Ovary (tissue), 10 donors: ENCODE measurements at places on chromosomes 12 and 14.

- DNase-seq, result no peak
These were observed 489.8 kb downstream of the DIO2 start for GRCh38 chr14:79721399-79722084.

GRCh38 chr14:26206640-26207039, 391.2 kb downstream of the NOVA1 start:
- no peak for DNase-seq

- DNase-seq, result no peak
These were observed 172.8 kb upstream of the DYRK2 start for GRCh38 chr12:67475725-67476124.

- DNase-seq, result no peak
These were observed 15.7 kb downstream of the ABHD4 start for GRCh38 chr14:22613736-22614239.

DNA sequence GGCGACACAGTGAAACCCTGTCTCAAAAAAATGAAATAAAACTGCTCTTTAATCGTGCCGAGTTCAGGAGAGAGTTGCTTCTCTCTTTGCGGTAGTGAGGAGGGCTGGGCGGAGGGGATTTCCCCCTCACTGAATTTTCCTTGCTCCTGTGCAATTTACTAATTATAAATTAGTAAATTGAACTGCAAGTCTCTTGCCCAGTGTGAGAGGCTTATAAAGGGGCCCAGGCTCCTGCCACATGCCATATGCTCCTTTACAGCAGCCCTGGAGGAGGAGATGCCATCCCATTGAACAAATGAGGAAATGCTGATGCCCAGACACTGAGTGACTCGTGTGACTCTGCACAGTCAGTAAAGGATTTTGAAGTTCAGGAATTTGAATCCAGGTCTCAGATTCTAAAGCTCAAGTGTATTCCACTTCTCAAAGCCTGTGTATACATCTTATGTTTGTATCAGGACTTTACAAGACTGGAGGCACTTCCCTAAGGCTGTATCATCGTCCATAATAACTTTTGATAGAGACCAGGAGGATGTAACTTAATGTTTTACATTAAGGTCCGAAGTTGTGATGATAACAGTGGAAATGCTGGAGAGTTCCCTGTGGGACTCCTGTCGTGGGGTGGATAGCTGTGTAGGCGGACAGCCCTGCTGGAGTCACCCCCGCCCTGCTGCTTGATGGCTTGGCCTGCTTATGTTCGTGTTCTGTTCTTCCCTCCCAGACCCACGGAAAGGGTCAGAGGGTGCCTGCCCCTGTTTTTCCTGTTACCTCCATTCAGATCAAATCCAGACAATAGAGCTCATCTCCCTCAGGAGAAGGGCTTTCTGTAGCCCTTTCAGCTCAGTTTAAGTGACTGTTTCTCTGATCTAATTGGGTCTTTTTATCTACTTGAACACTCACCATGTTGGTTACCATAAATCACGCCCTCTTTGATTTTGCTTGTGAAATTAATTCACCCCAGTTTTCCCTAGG, 13.9 kb downstream of the PELI2 start:
- no peak for DNase-seq

DNA sequence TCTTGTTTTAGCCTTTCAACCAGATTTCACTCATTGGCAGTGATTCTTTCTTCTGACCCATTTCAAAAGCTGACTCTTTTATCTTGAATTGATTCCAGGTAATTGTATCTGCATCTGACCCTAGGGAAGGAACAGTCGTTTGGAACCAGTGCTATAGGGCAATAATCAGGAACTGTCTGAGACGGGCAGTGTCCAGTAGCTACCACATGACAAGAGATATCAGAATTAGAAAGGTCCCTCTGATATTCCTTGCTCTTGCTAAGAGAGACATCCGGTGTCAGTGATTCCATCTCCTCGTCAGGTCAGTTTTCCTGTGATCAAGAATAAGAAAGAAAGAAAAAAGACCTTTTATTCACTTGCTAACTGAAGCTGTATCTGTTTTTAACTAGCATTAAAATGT, 47.8 kb upstream of the PDE3A start:
- no peak for DNase-seq

GRCh38 chr14:80850197-80850814, 91.2 kb downstream of the CEP128 start:
- no peak for DNase-seq

DNA sequence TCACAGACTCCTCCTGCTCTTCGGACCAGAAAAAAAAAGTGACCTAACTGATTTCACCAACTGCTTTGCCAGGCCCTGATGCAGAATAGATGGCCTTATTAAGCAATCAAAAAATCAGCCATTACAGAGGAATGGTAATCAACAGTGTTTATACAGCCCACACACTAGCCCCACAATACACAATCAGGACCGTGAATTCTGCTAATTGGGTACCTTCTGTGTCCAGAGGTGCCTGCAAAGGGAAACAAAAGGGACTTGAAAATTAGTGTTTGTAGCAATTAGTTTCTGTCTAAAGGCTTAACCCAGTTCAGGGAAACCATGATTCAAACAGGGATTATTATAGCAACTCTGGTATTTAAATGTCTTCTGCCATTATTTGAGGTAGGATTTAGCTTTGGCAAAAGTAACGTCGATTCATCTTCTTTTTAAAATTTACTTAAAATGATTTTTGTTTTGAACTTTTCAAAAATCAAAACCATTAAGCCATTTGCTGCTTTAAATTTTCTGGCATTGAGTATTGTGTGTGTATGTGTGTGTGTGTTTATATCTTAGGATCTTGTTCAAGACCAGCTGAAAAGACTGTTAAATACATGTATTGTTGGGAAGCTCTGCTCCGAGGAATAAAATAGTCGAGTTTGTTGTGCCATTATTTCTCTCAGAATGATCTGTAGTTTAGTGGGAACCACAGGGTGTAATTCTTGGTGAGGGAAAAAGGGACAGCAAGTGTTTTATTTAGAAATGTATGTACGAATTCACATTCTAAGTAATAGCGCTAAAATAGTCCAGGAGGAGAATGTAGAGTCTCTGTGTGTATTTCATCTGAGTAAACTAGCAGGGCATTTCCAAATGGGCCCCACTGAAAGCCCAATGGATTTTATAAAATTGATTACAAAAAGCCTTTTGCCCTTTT, 156.1 kb downstream of the PTCSC3 start:
- DNase-seq, result no peak

- no peak for DNase-seq
These were observed 22.8 kb downstream of the PPP1R36 start for GRCh38 chr14:64572386-64573104.

GRCh38 chr14:106681568-106681967, 1155.2 kb downstream of the TMEM121 start:
- DNase-seq, result no peak

GRCh38 chr14:61037215-61037614, 56.2 kb downstream of the SLC38A6 start:
- DNase-seq, result no peak

DNA sequence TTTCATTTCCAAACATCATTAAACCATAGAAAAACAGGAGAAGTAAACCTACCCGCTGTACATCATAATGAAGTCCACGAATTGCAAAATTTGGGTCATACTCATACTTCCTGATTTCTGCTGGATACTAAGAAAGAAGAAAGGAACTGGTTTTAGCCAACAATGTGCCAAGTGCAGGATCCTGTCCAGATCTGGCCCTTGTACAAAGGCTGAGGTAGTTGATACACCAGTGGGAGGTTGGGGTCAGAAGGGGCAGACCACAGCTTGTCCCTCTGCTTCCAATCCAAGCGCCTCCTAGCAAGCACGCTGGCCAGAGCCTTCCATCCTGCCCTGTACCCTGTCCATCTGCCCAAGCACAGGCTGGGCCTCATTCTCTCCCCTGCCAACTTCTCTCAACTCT, 34.2 kb downstream of the NT5DC3 start:
- no peak for DNase-seq

DNA sequence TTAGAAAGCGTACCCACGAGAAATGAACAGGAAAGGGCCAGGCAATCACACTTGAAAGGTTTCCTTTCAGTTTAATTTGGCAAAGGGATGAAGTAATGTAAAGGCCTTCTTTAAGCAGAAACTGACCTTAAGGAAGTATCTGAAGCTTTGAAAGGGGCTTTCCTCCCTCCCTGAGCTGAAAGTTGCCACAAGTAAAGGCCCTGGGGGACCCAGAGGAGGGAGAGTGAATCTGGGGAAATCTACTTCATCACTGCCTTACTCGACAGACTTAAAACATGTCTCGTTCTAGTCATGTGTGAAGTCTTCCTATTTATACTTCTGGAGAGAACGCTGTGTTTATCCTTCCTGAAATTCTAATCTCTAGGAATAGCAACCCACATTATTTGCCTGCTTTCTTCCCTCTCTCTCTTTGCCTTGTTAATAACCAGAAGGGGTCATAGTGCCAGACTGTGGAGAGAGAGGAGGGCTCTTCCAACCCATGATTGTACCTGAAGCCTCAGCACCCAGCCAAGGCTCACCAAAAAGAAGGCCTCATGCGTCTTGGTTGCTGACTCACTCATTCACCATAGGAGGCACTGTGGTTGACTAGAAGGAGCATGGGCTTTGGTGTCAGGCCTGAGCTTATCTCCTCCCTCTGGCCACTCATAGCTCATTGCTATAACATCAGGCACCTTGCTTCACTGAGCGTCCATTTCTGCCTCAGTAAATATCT, 10.2 kb upstream of the GPX2 start:
- no peak for DNase-seq

GRCh38 chr14:50808053-50808452, 22.9 kb downstream of the NIN start:
- DNase-seq, result no peak

GRCh38 chr12:106954462-106955376, 988 bp upstream of the TMEM263 start:
- peak; percentile 74 for DNase-seq

DNA sequence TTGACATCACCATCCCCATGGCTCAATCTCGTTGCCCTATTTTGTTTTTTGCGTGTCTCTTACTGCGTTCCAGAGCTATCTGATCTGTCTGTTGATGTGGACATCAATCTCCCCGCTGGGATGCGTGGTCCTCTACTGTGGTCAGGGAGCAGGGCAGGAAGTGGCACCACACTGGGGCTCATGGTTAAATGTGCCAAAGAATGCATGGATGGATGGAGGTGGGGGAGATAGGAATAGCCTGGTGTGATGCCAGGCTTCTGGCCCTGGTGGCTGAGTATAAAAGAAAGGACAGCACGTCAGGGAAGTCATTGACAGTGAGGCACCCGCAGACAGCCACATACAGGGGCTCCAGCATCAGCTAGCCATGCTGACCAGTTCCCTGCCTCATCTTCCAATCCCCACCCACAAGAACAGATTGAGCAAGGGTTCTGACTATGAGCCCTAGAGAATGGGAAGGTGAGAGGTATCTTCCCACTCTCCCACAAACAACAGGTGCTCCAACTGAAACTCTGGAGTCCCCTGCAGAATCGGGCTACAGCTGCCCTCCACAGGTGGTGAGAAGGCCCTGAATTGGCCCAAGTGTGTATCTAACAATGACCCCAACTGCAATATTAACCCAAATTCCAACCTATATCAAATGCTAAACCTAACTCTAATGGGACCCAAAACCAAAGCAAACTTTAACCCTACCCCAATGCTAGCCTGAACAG, 2.7 kb upstream of the BEGAIN start:
- DNase-seq, result no peak

GRCh38 chr12:4445156-4446101, at the start of gene FGF6:
TSS of gene FGF6 (minus strand) at chr12:4445815. CDS start at chr12:4445570, 245 bp downstream.
- no peak for DNase-seq

DNA sequence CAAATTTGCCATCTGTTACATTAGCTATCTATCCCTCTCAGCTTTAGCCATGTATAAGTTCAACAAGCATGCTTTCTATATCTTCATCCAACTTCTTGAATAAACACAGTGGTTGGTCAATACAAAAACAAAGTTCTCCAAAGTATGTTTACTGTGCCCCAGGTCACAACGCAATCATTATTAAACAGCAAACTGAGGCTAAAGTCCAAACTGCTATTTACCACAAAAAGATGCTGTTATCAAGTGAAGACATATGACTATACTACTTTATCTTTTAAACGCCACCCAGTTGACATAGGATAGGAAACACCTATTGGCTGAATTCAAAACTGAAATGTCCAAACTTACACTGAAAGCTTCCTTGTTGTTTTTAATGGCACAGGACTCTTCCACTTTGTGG, 11.7 kb downstream of the ZCCHC8 start:
- DNase-seq, result no peak

- DNase-seq, result no peak
These were observed 27.2 kb upstream of the CMAS start for GRCh38 chr12:22018860-22019259.

- no peak for DNase-seq
These were observed 53.4 kb upstream of the KRR1 start for GRCh38 chr12:75564852-75565251.

DNA sequence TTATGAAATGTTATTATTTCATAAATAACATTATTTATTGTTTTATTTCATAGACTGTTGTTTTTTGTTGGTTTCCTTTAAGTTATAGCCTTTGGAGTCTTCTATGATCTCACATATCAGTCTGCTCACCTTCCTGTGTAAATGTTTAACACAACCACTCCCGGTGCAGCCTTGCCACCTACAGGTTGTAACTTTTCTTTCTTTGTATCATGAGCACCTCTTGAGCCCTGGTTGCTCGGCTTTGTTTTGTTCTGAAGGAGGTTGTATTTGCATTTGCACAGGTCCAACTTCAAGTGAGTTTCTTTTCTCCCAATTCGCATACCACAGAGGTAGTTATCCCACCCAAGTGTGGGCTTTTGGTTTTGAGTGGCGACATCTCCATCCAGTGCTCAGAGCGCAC, 121.4 kb downstream of the SLC15A4 start:
- DNase-seq, result no peak

- no peak for DNase-seq
These were observed 383.0 kb downstream of the PCNX1 start for GRCh38 chr14:71290301-71290700.

- no peak for DNase-seq
These were observed 154.8 kb upstream of the PRKD1 start for GRCh38 chr14:30082486-30082885.

DNA sequence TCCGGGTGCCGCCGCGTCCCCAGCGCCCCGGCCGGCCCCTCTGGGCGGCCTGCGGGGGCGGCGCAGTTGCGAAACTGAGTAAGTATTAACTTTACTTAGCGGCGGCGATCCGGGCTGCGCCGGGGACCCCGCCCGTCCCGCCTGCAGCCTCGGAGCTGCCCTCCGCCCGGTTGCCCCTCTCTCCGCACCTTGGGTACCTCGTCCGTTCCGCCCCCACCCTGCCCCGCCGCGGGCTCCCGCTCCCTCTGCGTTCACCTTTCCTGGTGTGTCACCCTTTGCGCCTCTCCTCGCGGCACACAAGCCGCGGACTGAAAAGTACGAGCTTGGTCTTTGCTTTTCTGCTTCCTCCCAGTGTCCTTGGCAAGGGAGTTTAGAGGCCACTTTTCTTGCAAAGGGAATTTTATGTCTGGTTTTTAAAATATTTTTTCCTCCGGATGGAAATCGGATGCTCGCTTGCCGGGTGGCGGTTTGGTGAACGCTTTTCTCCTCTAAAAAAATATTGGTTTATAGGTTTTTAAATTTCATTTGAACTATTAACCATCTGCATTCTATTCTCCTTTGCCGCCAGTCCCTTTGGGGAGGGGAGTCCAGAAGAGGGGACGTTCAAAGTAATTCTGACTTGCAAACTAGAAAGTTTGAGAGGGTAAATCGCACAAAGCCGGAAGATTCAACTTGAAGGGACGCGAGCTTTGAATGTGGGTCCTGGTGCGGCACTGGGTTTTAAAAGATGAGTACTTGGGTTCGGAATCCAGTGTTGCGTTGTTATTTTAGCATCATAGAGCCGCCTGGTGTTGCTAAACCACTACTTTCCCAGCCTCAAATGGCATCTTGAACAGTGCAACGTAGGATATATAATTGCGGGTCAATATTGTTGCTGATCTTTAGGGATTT, 834 bp downstream of the RASSF8 start:
- peak; percentile 74 for DNase-seq
